H4 (cell line): ENCODE measurements at places on chromosomes 4 and X. TPM values are rescaled to one million over a fixed set of nuclear protein-coding genes. Genes with fewer than 3 reads are reported as not detected.

Gene TLR2
- not detected in 2 replicates for total RNA-seq

Gene PCSK1N
- 9.9 and 16.0 TPM in 2 replicates for total RNA-seq

Gene GRSF1
- 53.6 and 74.1 TPM in 2 replicates for total RNA-seq

Gene FRAS1
- 0.43 and 1.8 TPM in 2 replicates for total RNA-seq

Gene MID1
- 9.1 and 14.3 TPM in 2 replicates for total RNA-seq

Gene STATH
- 0.29 and 0.37 TPM in 2 replicates for total RNA-seq

Gene XAGE1A
- not detected in 2 replicates for total RNA-seq

Gene MAGED1
- 214 and 291 TPM in 2 replicates for total RNA-seq

Gene GLOD5
- not detected in 2 replicates for total RNA-seq

Gene CCDC110
- total RNA-seq: 0.12 TPM in 1 of 2 replicates, not detected in the other

GRCh38 chrX:71173440-71173839, 28.8 kb downstream of the NLGN3 start:
- no peak for DNase-seq

- peak; percentile 3 for DNase-seq
Measured at GRCh38 chrX:105314458-105314857, 94.0 kb upstream of the TEX13A start.

DNA sequence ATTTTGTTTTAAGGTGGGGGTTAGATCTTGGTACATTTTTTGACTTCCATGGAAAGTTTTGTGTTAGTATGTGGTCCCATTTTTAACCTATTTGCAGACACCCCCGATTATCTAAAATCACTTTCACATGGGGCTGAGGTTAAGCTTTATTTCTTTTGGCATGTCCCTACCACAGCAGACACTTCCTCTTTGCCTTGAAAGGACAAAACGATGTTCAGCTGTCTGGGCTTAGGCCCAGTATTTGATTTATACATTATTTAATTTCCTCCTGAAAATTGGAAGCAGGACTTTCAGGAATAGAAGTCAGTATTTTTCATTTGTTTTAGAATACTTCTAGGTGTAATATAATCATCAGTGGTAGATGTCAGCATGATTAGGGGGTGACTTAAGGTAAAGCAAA, 112.4 kb upstream of the SPRY1 start:
- DNase-seq: no peak

DNA sequence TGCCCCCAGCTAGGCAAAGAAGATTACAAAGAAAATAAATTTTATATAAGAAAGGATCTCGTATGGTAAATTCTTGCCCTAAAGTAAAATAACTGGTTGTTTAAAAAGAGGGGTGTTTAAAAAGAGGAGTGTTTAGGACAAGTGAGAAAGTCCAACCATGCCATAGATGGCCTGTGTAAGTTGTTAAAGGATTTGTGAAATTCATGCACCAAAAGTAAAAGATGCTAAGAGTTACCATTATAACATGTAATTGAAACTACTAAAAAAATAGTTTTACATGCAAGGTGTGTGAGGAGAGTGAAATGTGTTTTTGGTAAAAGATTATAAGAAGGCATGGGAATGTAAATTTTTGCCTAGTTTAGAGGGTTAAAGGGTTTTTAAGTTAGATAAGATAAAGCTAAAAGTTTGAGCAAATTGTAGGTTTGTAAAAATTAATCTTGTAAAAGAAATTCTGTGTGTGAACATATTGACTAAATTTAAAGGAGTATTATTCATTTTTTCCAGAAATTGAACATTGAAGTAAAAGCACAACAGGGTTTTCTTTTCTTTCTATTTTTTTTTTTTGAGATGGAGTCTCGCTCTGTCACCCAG, 20.1 kb downstream of the HTT-AS start:
- no peak for DNase-seq

- DNase-seq: no peak
Measured at GRCh38 chr4:24203926-24204325, 314.1 kb upstream of the PPARGC1A start.

DNA sequence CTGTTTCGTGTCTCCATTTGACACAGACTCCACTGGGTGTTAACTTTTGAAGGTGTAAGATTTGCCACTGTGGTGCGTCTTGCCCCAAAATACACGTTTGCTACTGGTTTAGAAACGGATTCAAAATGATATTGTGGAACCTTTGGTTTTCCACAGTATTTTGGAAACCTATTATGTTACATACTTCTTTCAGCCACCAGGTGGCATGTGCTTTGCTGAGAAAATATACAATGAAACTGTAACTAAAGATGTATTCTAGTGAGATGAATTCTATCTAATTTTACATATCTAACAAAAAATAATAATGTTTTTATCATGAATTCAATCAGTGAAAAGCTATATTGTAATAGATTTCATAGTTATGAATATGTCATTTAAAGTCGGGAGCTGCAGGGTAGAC, 28.4 kb upstream of the SLITRK4 start:
- DNase-seq: peak; percentile 5

DNA sequence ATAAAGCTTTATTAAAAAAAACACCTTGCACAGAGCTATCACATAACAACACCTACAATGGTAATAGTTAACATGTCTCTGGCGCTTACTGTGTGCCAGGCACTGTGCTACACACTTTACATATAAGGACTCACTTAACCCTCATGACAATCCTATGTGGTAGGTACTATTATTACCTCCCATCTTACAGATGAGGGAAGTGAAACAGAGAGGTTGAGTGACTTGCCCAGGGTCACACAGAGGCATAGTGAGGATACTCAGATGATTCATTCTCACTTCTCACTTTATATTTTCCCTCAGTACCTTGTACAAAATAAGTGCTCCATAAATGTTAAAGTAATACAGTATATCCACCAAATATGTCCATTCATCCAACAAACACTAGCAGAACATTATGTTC, 43.4 kb upstream of the IQSEC2 start:
- DNase-seq: no peak

DNA sequence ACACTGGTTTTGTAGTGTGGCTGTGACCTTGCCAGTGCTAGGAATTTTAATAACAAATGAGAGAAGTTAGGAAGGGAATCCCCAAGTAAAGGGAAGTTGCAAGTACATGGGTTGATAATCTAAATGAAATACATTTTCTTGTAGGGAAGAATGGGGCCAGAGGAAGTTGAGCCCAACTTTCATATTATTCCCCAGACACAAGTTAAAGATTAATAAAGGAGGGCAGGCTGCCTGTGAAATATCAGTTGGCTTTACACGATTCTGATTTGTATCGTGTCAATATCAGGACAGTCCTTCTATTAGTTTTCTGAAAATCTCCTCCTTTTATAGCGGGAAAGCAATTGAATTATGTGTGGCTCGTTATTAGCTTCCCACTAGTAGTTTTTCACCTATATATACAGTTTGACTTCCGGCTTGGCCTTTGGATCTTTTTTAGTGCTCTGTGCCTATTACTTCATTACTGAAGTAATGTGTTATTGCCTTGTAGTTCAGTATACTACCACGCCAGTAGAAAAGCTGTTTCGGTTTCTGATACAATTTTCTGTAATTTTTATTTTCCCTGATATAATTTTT, 1.7 kb downstream of the PDLIM5 start:
- DNase-seq: peak; percentile 42

- peak; percentile 63 for DNase-seq
Measured at GRCh38 chr4:101953949-101954348, 163.4 kb downstream of the BANK1 start.

DNA sequence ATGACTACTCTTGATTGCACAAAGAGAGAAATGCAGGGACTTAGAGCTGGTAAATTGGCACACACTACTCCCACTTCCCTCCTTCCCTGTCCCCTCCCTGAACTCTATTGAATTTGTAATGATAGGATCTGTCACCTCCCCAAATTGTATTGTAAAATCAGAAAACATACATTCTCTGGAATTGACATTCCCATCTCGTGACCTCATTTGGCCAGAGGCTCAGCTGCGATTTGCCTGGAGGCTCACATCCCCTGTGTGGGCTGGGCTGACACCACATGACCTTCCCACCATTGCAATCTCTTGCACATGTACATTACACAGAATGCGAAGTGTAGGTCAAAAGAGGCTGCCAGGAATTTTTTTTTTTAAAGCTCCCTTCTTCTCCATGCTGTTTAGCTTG, 172.1 kb downstream of the MID1IP1 start:
- DNase-seq: no peak

DNA sequence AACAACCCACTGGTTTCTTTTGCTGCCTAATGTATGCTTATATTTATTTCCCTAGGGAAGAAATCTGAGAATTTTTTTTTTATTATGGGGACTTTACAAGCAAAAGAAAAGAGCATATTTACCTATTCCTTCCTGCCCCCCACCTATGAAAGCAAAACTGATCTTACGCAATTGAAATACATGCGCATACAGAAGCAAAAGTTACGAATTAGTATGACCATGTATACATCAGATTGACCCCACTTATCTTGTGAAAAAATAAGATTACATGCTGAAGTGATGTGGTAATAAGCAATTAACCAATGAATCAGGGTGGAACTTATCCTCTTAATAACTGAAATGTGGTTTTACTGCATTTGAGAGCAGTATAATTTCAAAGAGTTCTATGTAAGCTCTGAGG, 151.0 kb downstream of the TENM3 start:
- no peak for DNase-seq

DNA sequence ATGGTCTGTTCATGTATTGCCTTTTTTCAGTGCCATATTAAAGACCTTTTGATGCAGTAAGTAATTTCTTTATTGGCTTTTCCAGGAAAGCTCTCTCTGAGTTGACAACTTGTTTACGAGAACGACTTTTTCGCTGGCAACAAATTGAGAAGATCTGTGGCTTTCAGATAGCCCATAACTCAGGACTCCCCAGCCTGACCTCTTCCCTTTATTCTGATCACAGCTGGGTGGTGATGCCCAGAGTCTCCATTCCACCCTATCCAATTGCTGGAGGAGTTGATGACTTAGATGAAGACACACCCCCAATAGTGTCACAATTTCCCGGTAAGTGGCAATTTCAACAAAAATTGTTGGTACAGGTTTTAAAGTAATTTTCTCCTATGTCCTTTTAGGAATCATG, 148.0 kb downstream of the STIM2 start:
- DNase-seq: peak; percentile 58

DNA sequence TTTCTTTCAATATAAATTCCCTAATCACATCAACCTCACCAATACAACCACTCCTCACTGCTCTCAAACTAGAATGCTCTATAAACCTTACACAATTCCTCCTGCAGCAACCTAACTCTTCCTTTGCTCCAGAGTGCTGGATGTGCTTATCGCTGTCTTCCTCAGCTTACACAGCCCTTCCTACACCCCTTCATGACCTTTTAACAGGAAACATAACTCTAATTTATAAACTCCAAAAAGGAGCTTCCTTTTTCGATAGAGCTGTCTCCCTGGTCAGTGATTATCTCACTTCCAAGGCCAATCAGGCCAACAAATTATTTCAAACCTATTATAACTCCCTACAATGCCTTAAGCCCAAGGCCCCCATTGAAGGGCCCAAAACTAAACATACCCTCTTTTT, 78.8 kb downstream of the COQ2 start:
- no peak for DNase-seq

- peak; percentile 49 for DNase-seq
Measured at GRCh38 chrX:154714925-154715324, 36.0 kb downstream of the GAB3 start.

- DNase-seq: no peak
Measured at GRCh38 chr4:127214016-127214415, 418.7 kb upstream of the INTU start.

DNA sequence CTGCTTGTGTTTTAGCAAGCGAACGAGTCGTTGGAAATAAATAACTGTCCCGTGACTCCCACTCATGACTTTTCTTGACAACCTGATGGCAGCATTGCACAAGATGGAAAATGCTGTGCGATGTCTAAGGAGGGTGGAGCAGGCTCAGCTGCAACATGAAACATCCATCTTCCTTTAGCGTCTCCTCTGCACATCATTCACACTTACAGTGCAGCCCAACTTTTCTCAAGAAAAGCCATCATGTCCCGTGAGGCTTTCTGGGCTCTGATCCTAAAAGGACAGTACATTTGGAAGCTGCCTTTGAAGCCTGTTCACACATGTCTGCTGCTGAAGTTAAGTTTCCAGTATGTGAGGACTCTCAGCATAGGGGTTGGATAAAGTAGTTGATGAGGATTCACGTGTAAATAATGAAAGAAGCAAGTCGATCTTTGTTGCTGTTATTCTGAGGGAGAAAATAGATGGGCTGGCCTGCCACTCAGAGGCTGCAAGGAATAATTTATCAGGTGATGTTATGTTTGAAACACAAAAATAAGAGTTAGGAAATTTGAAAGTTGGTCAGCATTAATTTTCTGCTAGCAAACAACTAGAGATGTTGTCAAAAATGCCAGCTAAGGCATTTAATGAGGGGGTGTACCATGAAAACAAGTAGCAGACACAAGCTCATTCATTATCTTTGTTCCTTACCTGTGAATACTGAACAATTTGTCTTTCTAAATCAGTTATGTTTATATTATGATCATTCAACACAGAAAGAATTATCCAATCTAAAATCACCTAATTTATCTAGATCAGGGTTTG, 328.7 kb upstream of the ZFP42 start:
- no peak for DNase-seq

DNA sequence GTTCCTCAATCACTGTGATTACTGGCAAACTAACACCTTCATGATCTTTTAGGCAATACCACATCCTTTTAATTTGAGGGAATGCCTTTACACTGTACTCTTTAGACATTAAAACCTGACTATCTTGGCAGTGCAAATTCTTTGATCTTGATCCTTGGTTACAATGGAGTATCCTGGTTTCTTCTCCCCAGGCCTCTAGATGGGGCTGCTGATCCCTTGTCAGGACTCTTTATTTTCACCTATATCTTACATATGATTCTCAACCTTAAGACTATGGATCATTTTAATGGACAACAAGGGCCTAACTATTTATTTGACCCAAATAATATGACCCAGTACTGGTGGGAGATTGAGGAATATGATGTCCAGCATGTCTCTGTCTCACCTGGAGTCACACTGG, 1005.5 kb upstream of the INTU start:
- no peak for DNase-seq

- peak; percentile 46 for DNase-seq
Measured at GRCh38 chr4:98261405-98262291, 464 bp downstream of the RAP1GDS1 start.

GRCh38 chrX:119784747-119785446, 6.5 kb downstream of the RPL39 start:
- peak; percentile 23 for DNase-seq

GRCh38 chr4:146407257-146407656, 114.5 kb downstream of the SLC10A7 start:
- no peak for DNase-seq

- no peak for DNase-seq
Measured at GRCh38 chr4:60531776-60532379, 668.2 kb upstream of the ADGRL3 start.
